Activated naive CD8-positive, alpha-beta T cell treated with anti-CD3 and anti-CD28 coated beads, Interleukin-2, amount 10 ng/mL, durations not matched to agents 7 days and 5 days (primary cell): ENCODE measurements at places on chromosomes 2 and 18.
A peak's percentile ranks its signal among the peaks of the same experiment; 100 is the strongest.

- DNase-seq: peak; percentile 90
Observed at GRCh38 chr2:218979846-218980734, 4.9 kb downstream of the FEV start.

- no peak for DNase-seq
Observed at GRCh38 chr2:15749460-15750432, 158.1 kb downstream of the DDX1 start.

DNA sequence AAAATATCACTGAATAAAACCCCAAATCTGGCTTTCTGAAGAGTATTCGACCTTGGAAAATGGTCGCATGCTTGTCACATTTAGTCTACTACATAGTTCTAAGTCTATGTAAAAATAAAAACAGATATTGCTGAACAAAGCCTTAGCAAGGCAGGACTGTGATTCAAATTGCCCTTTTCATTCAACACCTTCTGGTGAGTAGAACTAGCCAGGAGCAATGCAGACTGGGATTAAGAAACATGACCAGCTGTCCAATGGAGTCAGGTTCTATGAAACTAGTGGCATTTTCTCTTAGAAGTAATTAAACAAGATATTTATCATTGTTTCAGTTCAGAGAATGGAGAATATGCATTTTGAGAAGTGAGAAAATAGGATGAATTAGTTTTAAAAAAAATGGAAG is 1260.5 kb upstream of the ACVR2A start:
- no peak for DNase-seq

DNA sequence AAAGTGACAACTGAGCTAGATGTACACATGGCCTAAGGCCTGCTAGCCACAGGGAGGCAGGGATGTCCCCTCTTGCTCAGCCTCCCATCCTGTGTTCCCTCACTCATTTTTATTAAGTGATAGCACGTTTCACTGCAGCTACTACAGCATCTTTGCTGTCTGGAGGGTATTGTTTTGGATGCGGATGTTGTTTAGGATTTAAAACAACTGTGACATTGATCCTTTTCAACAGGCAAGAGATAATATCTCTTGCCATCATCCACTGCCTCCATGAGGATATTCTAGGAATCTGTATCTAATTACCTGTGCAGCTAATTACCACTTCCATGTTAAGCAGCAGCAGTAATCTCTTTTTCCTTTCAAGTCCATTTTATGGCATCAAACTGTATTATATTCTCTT is 345.4 kb downstream of the PARD3B start:
- DNase-seq: no peak

GRCh38 chr2:29844713-29845326 is 76.6 kb downstream of the ALK start:
- DNase-seq: no peak

GRCh38 chr2:224934526-224935188 is 107.6 kb downstream of the DOCK10 start:
- DNase-seq: no peak

DNA sequence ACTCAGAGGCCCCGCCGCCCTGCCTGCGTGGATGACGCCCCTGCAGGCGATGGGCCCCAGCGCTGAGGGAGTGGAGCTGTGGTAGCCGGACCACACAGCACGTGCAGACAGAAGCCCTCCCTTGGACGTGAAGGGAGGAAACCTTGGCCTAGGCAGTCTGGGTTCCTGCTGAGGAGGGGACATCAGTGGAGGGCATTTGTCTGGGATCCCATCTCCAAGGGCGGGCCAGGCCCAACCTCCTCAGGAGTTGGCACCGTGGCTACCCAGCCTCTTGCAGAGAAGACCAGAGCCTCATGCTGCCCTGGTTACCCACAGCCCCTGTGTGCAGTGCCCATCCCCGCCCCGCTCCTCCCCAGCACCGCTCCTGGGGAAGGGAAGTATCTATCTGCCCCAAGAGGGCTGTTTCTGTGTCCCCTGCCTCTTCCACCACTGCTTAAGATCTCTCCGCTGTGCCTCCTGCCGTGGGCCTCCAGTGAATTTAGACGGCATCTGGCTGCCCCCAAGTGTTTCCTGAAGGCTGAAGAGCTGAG is 241.8 kb downstream of the KLHL29 start:
- DNase-seq: no peak

DNA sequence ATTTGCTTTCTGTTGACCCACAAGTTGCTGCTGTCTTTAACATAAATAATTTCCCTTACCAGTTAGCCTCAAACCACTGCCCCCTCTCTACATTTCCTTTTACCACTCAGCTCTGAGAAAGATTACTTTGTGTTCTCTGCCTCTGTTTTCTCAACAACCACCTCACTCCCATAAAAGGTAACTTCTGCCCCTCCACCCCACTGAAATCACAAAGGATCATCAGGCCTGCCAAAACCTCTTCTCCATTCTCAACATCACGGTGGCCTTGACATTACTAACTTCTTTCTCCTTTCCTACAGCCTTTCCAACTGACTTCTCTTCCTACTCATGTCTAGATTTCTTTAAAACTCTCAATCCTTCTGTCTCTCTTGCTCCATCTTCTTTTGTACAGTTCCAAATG is 10.1 kb downstream of the ACADL start:
- no peak for DNase-seq

DNA sequence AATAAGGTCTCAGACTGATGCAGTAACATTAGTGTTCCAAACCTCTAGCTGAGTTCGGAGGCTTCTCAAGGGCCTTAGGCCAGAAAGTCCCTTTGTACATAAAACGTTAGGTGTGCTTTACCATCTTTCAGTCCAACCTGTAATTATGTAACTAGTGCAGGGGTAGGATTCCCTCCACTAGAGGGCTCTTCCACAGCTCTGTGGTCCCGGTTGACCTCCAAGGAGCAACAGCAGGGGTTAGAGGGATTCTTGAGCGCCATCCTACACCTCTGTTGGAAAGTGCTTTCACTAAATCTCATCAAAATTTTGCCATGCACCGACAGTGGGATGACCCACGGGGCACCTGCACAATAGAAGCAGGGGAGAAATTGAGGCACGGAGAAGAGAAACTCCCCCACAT is 155.8 kb upstream of the LRP1B start:
- DNase-seq: no peak

GRCh38 chr2:60513996-60514395 is 39.5 kb downstream of the BCL11A start:
- DNase-seq: no peak

GRCh38 chr2:224428787-224429440 is 27.0 kb upstream of the FAM124B start:
- no peak for DNase-seq

DNA sequence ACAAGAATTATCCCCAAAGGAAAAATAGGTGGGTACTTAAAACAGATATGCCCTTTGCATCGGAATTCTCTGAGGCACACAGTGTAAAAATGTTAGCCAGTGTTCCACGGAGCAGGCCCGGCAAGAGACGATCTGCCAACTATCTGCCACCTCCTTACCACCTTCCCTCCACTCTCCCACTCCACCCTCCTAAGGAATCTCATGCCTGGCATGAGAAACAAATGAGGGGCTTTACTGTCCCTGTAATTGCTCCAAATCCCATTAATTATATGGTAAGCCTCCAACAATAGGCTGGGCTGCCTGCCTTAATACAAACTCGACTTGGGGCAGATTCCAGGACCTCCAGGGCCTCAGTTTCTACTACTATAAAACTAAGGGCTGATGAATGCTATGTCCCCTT is 102.3 kb downstream of the ZBTB7C start:
- DNase-seq: no peak

DNA sequence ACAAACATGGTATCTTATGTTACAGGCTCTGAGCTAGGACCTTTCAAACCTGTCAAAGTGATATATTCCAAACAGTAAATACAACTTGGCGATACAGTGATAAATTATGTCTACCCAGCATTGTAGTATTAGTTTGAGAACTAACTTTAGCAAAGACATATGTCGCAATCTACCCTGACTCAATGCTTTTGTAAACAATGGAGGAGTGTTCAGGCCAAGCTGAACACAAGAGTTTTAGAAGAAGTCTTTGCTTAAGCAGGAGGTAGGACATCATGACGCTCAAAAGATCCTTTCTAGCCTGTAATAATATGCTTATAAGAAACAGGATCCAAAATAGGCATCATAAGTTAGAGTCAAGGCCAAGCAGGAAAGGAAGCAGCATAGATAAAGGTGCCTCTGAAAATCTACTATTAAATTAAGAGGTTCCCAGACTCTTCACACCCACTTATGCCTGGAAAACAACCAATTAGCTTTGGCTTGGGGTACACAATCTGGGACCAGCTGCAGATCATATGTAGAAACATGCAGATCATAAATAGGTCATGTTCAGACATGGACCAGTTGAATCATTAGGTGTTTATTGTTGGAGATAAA is 132.5 kb downstream of the CSRNP3 start:
- DNase-seq: no peak

GRCh38 chr2:238438856-238439849 is 12.4 kb downstream of the ASB1 start:
- no peak for DNase-seq

- DNase-seq: no peak
Observed at GRCh38 chr2:223618172-223619035, 16.2 kb upstream of the SCG2 start.

DNA sequence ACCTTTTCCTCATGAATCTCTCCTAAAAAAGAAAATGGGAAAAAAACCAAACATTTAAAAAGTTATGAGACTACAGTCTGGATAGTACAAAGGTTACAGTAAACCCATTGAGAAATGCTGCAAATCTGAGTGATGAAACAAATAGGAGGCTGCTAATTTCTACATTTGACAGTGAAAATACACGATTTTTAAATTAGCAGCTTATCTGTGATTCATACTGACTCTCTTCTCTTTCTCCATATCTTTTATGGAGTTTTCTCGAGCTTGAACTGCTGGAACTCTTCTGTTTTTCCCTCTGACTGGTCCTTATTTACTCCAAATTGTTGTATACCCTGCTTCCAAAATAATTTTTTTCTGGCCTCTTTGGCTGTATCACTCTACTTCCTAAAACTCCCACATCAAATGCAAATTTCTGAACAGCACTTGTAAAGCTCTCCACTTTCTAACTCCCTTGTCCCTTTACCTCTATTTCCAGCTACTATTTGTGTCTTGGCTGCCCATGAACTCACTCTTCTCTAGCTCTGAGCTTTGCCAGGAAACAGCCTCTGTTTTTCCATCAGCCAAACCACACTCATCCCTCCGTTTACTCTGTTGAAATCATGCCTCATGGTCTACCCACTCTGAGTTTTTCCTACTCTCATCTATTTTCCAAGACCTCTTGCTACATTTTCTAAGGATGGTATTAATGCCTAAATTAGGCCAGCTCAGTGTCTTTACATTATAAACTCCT is 73.7 kb downstream of the RBMS1 start:
- DNase-seq: no peak

DNA sequence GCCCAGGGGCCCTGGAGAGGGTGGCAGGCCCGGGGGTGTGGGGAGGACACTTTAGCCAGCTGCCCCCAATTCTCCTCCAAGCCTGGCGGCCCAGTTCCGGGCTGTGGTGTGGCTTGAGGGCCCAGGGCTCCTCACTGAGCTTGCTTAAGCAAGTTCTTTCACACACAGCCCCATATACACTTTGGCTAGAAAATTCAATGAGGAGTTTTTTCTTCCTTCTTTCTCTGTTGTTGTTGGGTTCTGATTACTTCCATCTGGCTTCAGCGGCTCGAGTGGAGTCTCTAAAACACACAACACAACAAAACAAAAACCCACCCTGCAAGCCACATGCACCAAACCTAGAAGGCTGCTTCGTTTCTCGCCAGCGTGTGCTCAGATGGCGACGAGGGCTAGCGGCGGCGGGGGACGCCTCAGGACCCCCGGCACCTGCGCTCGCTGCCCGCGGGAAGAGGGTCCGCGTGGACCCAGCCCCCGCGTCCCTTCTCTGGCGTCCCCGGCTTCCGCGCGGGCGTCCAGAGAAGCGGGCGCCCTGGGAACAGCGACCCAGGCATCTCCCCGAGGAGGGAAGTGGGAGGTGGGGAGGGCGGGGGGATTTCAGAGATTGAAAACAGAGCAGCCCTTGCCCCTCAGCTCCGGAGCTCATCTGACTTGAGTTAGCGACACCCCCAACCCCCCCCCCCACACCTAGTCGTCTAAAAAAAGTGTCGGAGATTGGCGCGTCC is 577 bp upstream of the GLI2 start:
- DNase-seq: no peak

GRCh38 chr2:106565599-106565998 is 78.4 kb downstream of the CD8B2 start:
- no peak for DNase-seq

DNA sequence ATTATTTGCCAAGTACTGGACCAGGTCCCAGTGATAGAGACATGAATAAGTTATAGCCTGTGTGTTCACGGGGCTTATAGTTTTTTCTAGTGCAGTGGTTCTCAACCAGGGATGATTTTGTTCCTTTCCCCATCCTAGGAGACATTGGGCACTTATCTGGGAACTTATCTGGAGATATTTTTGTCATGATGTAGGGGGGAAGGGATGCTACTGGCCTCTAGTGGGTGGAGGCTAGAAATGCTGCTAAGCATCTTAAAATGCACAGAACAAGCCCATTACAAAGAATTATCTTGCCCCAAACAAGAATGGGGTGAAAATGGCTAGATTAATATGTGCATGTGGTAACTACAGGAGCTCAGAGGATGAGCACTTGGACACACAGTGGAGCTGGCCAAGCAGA is 75.2 kb downstream of the KLHL29 start:
- no peak for DNase-seq
